CD4-positive, alpha-beta T cell treated with Interleukin-15 for 1 hour (primary cell): ENCODE measurements at places on chromosomes 5 and 9.

DNA sequence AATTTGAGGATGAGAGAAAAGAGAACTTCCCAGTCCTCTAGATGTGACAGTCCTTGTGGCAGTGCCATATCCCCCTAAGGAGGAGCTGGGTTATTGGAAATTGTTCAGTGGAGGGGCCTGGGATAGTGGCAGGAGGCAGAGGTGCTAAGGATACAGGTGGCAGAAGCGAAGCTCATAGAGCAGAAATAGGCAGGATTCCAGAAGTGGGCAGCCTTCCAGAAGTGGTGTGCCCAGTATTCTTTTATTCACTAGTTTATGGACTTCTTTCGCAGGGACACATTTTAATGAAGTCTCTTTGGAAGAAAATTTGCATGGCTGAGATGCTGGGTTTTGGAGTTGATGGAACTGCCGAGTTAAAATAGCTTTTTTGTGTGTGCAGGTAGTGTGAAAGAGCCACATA lies 6.8 kb downstream of the PIK3R1 start:
- DNase-seq, result no peak

- no peak for DNase-seq
Measured at GRCh38 chr9:31255211-31255610, 1129.2 kb upstream of the ACO1 start.

- no peak for DNase-seq
Measured at GRCh38 chr5:79831381-79832309, 142.0 kb downstream of the CMYA5 start.

DNA sequence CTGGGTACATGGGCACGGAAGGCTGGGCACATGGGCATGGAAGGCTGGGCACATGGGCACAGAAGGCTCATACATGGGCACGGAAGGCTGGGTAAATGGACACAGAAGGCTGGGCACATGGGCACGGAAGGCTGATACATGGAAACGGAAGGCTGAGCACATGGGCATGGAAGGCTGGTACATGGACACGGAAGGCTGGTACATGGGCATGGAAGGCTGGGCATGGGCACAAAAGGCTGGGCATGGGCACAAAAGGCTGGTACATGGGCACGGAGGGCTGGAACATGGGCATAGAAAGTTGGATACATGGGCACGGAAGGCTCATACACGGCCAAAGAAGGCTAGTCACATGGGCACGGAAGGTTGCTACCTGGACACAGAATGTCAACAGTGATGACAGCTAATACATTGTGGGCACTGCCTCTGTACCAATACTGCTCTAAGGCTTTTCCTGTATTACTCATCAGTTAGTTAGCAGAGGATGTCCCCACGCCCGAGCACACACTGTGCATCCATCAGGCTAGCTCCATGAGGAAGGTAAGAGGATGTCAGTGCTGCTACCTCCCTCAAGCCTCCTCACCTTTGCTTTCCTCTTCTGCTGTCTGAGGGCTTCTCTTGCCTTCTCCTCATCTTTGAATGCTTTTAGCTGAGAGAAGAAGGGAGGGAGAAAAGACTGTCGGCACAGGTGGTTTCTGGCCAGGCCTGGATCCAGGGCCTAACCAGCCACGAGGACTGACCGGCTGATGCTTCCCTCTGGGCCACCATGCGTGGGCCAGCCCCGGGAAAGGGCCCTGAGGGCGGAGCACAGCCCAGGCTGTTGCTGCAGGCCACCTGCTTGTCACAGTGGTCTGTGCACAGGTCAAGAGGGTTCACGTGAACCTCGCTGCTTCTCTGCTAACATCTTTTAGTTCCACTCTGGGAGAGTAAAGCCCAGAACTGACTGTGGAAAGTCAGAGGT lies 14.3 kb downstream of the GPX3 start:
- no peak for DNase-seq

GRCh38 chr9:5305741-5306140 lies 1.2 kb upstream of the RLN2 start:
- no peak for DNase-seq

- DNase-seq, result no peak
Measured at GRCh38 chr5:105905392-105905791, 1765.3 kb downstream of the EFNA5 start.

DNA sequence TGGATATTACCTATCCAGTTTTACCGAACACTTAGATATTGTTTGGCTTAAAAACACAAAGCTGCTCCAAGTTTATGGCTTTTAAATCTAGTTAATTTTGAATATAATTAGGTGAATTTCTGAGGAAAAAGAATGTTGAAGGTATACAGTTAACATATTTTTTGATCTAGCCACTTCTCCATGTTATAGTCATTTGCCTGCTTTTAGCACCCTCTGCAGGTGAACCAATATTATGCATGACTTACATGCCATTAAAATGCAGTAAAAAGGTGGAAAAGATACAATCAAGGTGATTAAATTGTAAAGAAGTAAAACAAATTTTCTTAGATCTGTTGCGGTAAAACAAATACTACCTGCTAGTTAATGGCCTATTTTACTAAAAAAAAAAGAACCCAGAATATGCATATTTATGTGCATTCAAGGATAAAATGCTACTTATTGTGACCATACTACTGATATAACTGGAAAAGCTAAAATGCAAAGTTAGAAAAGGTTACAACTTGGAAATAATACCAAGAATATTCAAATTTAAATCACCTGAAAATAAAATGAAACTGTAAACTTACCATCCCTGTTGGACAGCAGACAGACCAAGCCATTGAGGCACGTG lies 132.1 kb downstream of the AP3B1 start:
- no peak for DNase-seq

GRCh38 chr9:70563431-70564204 lies 149.2 kb upstream of the KLF9 start:
- peak; percentile 60 for DNase-seq

- peak; percentile 83 for DNase-seq
Measured at GRCh38 chr9:127862075-127863011, 7.9 kb upstream of the ENG start.
